Psoas muscle (tissue), 8 donors: ENCODE measurements at places on chromosomes 16 and 17.
A peak's percentile ranks its signal among the peaks of the same experiment; 100 is the strongest.

DNA sequence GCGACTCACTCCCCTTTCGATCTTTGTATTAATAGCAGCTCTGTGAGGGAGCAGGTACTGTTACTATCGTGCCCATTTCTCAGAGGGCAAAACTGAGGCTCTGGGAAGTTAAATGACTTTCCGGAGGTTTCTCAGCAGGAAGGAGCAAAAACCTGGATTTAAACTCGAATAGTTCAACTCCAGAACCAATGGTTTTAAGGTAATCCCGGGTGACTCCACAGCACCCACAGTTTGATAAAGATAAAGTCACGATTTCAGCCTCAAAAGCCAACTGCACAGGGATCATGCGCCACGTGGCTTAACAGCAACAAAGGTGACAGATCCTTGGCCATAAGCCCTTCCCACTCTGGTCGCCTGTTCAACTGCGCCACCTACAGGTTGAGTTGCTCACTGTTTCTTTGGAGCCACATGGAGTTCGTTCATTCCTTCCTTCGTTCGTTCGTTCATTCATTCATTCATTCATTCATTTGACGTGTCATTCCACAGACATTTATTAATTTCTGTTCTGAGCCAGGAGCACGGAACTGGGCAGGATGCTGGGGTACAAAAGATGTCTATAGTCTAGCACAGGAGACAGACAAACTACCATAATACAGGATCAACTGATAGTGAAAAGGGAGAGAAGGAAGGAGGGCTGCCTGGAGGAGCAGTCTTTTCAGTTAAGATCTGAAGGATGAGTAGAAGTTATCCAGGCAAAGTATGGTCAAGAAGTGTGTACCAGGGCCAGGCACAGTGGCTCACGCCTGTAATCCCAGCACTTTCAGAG lies 134.8 kb downstream of the HS3ST2 start:
- peak; percentile 51 for DNase-seq

GRCh38 chr17:33511670-33512069 lies 218.6 kb upstream of the ASIC2 start:
- DNase-seq = no peak

DNA sequence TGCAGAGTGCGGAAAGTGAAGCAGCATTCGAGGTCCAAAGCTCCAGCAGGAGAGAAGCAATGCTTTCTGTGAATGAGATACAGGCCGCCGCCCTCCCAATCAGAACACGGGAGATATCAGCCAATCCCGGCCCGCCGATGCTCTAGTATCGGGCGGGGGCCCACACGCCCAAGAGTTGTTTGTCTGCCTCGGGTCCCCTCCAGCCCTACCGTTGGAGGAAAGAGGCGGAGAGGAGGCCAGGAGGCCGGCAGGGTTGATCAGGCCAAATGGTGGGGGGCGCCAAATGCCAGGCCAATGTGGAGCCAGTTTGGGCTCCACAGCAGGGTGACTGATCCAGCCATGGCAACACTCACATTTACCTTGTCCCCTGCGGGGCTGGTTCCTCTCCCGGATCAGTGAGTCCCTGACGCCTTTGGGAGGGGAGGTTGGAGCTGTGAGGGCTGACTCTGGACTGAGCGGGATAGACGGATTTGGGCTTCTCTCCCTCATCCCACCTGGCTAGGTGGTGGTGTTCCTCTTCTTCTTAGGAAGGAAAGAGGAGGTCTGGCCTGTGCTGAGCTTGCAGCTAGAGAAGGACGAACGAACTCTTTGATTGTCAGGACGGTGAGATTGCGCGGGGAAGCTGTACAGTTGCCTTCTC lies 10.4 kb upstream of the CUEDC1 start:
- DNase-seq = no peak

DNA sequence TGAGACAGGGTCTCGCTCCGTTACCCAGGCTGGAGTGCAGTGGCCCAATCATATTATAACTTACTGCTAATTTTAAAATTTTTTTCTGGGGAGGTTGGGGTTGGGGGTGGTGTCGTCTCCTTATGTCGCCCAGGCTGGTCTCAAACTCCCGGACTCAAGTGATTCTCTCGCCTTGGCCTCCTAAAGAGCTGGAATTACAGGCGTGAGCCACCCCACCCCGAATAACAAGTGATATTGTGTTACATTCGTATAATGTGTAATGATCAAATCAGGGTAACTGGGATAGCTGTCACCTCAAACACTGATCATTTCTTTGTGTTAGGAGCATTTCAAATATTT lies 16.2 kb upstream of the KPNA2 start:
- no peak for DNase-seq

GRCh38 chr16:11064851-11065250 lies 120.5 kb downstream of the CLEC16A start:
- DNase-seq = no peak

- DNase-seq = peak; percentile 94
Measured at GRCh38 chr16:22206013-22206841, at the start of gene EEF2K. TSS of gene EEF2K (plus strand) at chr16:22206278. CDS start at chr16:22225730, 19,452 bp downstream.

- no peak for DNase-seq
Measured at GRCh38 chr17:17813055-17813724, 23.6 kb downstream of the SREBF1 start.

DNA sequence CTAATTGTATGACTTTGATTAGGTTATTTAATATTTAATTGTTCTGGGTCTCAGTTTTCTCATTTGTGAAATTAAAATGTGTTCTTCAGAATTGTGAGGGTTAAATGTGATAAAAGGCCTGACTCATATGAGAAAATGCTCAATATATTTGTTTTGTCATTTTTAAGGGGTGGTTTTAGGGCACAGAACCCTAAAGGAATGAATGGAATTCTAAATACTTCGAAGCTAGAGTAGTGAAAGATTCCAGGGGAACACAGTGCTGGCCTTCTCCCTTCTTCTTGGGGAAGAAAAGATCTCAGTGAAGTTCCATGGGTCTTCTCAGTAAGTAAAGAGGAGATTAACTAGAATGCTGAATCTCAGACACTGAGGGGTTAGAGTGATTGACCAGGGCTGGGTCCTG lies 3.9 kb upstream of the SMPD3 start:
- DNase-seq = no peak

DNA sequence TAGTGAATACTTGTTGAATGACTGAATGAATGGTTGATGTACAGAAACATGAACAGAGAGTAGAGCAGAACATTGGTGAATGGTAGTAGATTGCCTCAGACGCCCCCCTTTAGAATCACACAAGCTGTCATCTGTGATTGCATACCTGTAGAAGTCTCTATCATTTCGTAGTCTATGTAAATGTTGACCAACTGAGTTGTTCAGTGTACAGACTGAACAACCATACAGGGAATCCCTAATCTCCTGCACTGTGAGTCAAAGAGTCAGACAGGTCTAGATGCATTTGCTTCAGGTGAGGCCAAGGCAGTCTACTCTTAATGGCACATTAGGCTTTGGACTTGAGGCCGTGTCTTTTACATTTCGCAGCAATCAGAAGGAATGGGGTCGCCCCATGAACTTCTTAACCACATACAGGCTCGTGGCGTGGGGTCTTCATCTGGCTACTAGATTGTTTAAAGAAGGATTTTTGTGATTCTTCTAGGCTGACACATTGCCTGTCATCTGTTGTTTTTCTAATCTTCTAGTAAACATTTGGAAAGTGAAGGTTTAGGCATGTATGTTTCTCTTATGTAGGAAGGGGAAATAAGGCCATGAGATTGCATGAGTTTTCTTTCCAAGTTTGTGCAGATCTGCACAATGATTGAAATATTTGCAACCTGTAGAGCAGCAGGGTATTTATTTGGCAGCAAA lies 157.4 kb downstream of the WWOX start:
- DNase-seq = no peak

DNA sequence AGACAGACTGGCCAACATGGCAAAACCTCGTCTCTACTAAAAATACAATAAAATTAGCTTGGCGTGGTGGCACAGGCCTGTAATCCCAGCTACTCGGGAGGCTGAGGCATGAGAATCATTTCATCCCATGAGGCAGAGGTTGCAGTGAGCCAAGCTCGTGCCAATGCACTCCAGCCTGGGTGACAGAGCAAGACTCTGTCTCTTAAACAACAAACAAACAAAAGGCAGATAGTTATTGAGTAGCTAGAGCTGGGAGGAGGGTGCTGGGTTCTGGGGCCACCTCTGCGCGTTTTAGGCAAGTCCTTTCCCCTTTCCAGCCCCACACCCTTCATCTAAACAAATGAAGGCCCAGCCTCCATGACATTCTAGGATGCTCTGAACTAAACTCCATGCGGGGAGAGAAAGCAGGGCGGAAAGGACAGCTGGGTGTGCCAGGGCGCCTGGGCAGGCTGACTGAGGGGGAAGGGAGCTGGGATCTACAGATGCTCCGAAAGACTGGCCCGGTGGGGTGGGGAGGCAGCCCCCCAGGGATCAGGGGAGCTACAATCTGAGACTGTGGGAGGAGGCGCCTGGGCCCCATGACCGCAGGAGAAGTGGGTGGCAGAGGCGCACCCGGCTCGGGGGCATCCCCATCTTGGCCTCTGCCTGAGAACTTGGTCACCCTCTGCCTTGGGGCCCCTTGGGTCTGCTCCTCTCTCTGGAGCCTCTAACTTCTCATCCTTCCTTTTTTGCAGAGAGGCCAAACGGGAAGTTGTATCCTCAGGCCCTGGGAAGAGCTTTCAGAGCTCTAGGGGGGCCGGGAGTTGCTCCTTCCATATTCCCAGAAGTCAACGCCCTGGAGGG lies 910 bp downstream of the ITGAL start:
- no peak for DNase-seq

GRCh38 chr17:60514500-60514899 lies 11.5 kb downstream of the APPBP2 start:
- no peak for DNase-seq
